ENCODE measurements at places on chromosomes 6 and 20. TPM values are rescaled to one million over a fixed set of nuclear protein-coding genes. Genes with fewer than 3 reads are reported as not detected.

BPIFB1 gene
- total RNA-seq, result not detected

SEMG1 gene
- total RNA-seq, result not detected

FNDC1 gene
- 19.8 TPM for total RNA-seq

MLN gene
- total RNA-seq, result not detected

OR2H1 gene
- total RNA-seq, result not detected

ZSCAN9 gene
- 15.0 TPM for total RNA-seq

BCLAF1 gene
- total RNA-seq, result 139 TPM

C6orf15 gene
- total RNA-seq, result not detected

L3MBTL1 gene
- 9.0 TPM for total RNA-seq

- no peak for DNase-seq
Observed at GRCh38 chr6:143127941-143128680, 67.4 kb downstream of the AIG1 start.

DNA sequence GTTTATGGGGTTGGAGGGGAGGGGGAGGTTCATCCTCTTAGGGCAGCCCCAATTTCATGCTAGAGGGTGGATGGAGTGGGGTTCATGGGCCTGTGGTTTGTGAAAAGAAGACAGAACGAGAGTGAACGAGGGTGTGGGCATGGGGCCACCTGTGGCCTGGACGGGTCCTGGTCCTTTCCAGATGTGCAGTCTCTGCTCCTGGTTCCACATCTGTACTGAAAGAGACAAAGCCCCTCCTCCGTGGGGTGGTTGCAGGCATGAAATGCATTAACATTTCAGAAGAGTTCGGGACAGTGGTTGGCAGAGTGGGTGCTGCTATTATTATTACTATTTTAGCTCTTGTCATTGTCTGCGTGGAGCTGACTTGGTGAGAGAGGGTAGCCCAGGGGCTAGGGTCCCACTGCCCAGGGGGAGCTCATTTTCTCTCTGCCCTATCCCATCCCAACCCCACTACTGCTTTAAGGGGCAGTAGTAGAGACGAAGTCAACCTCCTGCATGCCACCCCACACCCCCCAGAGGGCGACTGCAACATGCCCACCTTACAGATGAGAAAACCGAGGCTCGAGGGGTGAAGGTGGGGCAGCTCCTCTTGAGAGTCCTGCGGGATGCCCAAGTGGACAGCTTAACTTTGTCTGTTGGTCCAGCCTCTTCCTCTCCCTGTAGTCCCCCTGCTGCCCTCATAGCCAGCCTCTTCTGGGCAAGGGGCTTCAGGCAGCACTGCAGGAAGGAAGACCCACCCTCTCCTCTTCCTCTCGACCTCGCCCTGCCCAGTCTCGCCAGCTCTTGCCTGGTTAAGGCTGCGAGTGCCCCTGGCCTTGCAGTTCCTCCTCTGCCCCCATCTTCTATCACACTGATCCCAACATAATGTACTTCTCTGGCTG is 8.4 kb downstream of the BPIFB2 start:
- DNase-seq, result no peak

DNA sequence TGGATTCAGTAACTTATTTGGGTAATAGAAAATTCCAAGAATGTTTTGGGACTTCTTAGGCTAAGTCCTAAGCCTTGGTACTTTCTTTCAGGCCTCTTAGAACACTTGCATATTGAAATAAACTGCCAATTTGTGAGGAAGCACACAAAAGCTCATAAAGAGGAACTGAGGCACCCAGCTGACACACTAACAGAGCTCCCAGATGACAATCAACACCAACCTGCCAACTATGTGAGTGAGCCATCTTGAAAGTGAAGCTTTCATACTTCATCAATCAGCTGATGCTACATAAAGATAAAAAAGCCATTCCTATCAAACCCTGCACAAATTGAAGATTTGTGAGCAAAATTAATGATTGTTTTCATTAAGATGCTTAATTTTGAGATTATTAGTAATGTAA is 832.5 kb upstream of the EPHA7 start:
- DNase-seq, result no peak

DNA sequence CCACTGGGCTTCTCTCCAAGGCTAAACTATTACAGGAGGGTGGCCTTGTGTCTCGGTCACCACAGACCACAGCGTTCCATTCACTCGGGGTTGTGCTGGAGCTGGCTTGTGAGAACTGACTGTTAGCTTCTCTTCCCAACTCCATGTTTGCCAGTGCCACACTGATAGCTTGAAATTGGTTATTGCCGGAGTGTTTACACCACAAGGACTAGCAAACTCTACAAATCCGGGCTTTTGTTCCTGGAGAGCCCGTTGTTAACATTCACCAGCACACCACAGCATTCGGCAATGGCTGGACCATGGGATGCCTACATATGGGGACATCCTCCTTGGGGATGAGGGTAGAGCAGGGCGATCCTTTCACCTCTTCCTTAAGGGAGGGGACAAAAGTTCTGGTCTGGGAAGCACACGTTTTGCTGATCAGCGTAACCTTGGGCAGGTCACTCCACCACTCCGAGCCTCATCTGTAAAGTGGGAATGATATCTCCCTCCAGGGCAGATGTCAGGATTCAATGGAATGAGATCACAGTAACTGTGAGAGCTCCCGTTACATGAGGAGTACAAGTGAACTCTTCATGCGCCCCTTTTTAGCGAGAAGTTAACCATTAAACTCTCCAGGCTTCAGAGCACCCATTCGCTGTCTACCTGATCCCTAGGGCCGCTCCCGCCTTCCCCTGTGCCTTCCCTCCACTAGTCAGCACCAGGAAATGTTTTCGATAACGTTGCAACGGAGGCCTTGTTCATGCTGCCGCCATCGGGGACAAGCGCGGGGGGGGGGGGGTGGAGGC is 41.7 kb upstream of the TTPAL start:
- no peak for DNase-seq

- DNase-seq, result no peak
Observed at GRCh38 chr6:111713236-111713635, 107.6 kb upstream of the TRAF3IP2 start.

DNA sequence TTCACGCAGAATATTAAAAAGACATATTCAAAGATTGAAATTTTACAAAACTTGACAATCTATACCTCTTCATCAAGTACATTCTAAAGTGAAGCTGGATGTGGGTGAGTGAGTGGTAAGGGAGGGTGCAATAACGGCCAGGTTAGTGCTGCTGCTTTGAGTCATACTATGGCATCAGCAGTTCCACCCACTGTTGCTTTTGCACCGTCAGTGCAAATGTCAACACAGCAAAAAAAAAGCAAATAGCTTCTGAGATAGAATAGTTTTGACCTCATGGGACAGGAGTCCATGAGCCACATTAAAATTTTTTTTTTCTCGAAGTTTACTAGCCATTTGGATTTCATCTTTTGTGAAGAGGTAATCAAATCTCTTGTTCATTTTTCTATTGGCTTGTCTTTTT is 31.8 kb downstream of the PSMF1 start:
- DNase-seq, result no peak

- DNase-seq, result no peak
Observed at GRCh38 chr20:25459111-25459830, 51.8 kb downstream of the GINS1 start.

GRCh38 chr6:36577301-36577700 is 16.9 kb upstream of the SRSF3 start:
- peak; percentile 52 for DNase-seq

DNA sequence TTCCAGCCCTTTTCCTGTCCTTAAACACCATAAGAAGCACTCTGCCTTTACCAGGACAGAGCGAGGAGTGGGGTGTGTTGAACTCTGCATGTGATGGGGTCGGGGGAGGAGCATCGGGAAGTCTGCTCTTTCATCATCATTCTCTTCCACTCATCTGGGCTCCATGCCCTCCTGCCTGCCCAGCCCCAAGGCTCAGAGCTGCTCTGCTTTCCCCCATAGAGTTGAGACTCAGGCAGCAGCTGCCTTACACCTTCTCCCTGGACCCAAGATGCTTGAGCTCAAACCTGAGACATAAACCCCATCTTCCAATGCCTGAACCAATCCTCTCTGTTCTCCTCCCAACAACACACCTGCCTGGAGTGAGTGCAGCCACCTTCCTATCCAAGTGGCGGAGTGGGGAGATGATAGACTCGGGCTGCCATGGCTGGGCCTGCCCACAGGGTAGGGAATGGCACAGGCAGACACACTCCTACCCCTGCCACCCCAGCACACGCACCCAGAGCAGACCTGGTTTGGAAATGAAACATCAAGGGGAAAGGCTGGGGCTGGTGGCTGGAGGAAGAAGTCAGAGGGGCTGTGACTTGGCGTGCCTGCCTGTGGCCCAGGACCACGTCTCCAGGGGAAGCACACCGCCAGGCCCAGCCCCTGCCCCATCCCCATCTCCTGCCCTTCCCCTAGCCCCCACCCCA is 28.4 kb downstream of the TFEB start:
- peak; percentile 85 for DNase-seq

DNA sequence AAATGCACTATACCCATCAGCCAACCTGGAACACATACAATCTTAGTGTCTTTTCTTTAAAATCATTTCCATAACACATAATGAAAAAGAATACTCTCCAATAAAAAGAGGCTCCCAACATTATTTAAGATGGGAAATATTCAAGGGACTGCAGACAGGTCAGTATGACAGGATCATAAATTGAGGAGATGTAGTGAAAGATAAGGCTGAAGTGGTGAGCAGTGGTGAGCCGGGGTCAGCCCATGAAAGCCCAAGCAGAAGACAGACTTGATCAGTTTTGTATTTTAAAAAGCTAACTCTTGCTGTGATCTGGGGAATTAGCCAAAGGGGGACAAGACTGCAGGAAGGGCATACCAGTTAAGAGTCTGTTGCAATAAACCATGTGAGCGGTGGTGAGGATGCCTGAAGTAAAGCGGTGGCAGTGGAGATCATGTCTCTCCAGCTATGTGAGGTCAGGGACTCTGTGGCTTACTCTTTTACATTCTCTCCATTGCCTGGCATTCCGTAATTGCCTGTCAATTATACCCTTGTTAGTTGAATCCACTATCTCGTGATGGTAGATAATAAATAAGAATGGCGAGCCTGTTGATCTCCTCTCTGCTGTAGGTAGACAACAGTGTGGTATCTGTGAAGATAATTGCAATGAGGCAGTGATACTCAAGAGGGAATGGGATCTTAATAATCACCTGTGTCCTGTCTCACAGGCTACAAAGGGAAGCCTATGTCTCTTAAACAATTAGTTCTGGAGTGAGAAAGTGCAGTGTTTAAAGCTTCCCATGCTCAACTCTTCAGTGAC is 97.4 kb downstream of the FILIP1 start:
- no peak for DNase-seq

- no peak for DNase-seq
Observed at GRCh38 chr20:47730744-47731143, 54.5 kb downstream of the SULF2 start.

- DNase-seq, result no peak
Observed at GRCh38 chr6:157615951-157616350, 207.1 kb upstream of the SNX9 start.

DNA sequence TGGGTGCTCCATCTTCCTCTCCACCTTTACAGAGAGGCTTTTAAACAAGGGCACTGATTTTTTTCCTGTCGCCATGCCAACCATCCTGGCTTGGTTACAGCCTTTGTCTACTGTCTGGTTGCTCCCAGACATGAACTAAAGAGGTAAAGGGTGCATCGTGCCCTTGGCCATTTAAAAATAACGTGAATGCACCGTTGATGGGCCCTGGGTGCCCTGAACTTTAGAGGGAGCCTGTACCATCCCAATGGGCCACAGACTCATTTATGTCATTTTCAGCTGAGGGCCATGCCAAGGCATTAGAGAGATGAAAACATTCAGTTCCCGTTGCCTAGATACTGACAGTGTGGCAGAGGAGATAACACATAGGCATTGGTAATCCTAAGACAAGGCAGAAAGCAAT is 23.3 kb downstream of the TMC2 start:
- no peak for DNase-seq

GRCh38 chr6:138372711-138373463 is 4.8 kb upstream of the SMIM28 start:
- no peak for DNase-seq

DNA sequence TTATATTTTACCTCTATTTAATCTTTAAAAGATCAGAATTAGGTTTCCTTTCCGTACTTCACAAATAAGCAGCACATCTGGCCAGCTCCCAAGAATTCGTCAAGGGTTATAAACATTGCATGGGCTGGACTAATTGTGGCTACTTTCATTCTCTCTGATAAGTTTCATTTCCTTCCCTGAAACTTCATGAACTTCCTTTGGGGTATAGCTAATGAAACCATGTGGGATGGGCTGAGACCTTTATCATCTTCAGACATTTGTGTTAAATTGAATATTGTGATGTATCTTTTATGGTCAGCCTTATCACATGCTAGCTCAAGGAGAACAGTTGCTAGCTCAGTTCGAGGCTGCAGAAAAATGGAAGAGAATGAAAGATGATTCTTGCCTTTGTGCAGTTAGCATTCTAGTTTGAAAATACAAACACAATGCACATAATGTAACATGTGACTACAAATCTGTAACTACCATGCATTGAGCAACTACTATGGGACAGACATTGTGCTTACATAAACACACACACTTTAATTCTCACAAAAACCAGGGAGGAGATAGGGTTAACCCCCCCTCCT is 1.7 kb upstream of the GMPR start:
- DNase-seq, result peak; percentile 76

GRCh38 chr6:142537612-142538478 is 236.0 kb downstream of the ADGRG6 start:
- DNase-seq, result no peak

DNA sequence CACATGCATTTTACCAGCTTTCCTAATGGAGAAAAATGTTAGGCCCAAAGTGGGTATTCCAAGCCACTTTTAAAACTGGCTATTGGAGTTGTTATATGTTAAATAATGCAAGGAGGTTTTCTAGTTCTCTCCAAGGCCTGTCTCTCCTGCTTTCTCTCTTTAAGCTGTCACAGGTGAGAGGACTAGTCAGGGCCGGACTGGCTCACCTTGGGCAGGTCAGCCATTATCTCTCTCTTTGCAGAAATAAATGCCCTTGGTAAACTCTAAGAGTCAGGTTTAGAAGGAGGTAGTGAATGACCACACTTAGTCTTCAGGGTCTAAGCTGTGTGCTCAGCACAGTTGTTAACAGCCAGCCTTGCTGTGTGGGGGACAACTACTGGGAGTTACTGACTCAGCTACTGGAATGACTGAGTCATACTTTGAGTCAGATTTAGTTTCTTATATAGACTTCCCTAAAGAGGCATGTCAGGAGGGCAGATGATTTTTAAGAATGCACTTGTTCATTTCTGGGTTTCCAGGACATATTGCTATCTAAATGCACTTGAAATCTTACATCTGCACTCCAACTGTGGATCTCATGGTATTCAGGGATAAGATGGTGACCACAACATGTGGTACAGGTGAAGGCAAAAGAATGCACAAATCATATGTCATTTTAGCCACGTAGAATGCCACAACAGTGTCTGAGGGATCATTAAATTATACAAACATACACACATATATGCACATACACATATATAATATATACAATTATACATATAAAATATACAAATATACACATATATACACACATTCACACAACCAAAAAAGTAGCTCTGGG is 719.4 kb downstream of the EPM2A start:
- DNase-seq, result no peak
